ENCODE measurements at places on chromosomes 2 and 18.

DNA sequence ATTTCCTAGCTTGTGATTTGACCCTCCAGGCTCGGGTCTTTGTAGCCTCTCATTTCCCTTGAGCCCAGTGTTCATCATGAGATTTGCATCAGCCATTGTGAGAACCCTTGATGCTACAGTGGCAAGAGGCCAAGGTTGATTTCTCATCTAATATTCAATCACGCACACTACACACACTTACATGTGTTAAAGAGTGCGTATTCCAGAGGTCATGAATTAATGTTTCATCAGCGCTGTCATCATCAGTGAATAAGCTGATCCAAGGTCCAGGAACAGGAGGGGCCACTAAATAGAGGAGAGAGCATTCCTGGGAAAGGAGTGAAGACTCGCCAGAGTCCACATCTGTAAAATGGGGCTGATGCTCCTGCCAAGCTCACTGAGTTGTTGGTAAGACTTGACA, 276.1 kb upstream of the SIX2 start:
- DNase-seq = no peak

GRCh38 chr2:44965684-44966083, 24.2 kb downstream of the SIX3 start:
- no peak for DNase-seq

DNA sequence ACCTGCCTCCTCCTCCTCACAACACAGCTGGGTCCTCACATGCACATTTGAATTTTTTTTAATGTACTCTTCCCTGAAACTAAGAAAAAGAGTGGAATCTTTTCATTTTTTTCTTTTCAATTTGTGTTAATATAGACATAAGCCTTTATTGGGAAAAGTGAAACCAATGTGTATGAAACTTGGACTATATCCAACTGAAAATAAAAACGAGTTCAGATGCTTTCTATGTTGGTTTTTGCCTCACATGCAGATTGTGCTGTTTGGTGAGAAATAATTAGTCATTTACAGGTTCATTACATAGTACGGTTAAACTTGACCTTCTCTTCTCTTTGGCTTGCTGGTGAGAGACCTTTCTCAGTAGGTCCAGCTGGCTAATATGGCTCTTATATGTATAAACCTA, 515.2 kb upstream of the FANCL start:
- DNase-seq = no peak

GRCh38 chr2:205696927-205697441, 14.7 kb downstream of the NRP2 start:
- DNase-seq = no peak

- DNase-seq = no peak
Observed at GRCh38 chr2:226220511-226220910, 579.1 kb downstream of the IRS1 start.

DNA sequence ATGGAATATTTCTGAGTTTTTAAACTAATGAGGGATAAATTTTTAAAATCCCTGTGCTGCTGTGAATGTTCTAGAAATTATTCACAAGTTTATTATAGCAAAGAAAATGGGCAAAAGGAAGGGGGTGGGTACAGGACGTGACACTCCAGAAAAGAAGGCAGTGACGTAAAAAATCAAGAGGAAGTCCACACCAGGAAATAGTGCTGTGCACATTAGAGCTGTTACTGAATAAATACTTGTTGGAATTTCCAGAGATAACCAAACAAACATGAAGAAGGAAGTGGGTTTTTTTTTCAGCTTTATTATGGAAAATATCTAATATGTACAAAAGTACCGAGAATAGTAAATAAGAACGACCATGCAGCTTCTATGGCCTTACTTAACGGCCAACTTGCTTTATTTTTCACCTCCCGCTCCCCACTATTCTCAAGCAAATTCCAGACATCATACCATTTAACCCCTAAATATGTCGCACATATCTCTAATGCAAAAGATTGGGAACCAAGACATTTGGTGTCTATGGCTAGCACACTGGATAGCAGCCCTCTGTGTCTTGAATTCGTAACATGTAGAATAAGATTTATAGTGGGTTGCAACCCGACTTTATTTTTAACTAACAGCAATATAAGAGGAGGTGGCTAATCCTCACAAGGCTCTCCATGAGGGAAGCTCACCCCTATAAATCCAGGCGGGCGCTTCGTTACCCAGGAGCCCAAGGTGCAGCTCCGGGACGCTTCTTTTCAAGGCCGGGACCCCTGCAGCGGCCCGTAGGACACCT, 580 bp upstream of the NDUFV2 start:
- peak; percentile 72 for DNase-seq

- DNase-seq = no peak
Observed at GRCh38 chr2:54589038-54589339, 132.9 kb downstream of the SPTBN1 start.

DNA sequence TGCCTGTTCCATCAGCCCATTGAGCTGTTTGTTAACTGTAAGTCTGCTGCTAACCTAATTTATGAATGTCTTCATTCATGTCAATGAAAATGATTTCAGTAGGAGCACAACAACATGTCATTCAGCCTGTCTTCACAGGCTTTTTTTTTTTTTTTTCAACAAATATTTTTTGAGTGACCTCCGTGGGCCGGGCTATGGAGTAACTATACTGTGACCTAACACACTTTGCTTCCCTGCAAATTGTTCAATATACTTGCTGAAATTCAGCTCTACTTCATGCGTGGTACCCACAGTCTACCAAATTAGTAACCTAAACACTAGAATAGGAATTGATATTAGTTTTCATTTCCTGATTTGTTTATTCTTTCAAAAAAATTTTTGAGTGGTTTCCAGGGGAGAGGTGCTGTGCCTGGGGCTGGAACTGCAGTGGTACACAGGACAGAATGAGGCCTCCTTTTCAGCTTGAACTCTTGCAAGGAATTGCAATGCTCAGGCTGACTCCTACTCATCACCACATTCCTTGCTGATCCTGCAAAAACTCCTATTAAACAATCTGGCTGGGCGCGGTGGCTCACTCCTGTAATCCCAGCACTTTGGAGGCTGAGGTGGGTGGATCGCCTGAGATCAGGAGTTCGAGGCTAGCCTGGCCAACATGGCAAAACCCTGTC, 87.1 kb downstream of the CDH20 start:
- no peak for DNase-seq

DNA sequence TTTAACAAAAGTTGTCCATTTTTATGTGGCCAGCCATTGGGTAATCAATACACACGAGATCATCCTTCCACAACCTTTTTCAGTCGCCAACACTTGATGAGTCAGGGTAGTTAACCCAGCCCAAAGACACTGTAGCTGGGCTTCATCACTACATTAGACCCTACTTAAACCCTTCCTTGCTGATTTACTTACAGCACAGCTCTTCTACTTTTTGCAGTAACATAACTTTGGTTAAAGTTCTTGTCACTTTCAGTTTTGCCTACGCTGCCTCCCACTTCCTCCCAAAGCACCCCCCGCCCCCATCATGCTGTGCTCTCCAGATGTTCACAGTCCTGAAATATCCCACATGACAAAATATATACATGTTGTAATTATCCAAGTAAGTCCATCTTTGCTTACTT, 103.6 kb downstream of the CDK15 start:
- no peak for DNase-seq

GRCh38 chr2:161409308-161409907, 6.7 kb upstream of the TBR1 start:
- no peak for DNase-seq

DNA sequence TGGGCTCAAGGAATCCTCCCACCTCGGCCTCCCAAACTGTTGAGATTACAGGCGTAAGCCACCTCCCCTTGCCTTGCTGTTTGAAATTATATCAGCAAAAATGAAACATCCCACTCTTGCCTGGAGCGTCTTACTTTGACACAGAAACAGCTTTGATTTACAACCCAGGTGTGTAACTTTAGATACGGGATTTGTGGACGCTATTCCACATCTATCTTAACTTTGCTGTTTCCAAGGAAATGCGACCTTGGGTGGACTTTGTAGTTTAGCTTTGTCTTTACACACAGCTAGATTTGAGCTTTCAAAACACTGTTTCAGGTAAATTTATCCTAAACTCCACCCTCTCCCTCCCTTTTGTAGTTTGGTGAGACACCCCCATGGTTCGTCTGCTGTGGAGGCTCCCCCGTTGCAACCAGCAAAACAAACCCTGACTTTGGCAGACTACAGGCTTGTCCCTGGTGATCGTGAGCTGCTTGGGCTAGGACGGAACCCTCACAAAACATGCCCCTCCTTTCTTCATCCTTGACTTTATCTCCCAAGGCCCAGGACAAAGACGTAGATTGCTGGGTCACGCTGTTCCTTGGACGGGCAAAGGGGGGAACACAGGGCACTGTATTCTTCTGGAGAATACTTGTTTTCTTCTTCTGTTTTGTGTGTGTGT, 5.5 kb upstream of the MSH6 start:
- DNase-seq = no peak

DNA sequence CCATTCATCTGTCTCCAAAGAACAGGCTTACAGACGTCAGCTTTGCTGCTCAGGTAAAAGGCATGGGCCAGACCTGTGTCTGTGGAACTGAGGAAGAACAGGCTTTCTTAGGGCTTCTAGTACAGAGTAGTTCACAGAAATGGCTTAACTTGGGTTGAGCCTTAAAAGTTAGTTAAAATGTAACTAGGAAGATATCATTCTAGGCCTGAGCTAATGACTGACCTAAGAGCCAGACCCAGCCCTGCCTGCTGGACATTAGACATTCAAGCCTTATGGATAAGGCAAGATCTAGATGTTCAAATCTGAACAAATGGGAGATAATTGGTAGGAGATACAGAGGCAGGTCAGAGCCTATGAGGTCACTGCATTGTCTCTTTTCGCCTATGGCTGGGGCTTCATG, 73.9 kb upstream of the SLC14A2 start:
- no peak for DNase-seq

DNA sequence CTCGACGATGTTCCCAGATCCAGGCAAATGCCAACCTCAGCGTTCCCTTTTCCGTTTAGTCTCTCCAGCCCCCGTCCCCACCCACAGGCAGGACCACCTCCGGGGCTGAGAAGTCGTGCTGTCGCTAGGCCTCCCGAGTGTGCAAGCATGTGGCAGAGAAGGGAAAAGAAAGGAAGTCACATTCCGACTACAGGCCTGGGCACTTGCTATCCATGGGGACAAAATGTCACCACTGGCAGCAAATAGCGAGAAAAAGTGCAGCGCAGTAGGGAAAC, 420 bp downstream of the PIGN start:
- no peak for DNase-seq

DNA sequence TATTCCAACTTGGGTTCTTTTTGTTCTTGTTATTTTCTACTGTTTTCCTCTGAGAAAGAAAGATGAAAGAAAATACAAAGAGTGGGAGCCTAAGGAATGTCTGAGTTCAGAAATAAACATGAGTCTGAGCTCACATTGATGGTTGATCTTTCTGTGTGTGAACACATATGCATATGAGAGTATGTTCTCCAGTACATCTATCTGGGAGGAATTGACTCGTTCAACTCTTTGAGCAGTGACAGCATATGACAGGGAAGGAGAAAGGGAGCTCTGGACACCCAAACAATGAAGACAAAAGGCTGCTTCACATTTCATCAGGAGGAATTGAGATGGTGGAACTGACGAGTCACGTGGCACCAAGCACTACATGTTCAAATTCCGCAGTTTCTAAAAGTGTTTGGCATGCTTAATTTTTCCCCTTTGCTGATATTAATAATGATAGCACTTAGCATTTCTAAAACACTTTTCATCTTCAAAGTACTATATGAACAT, 229.8 kb upstream of the ACVR2A start:
- DNase-seq = no peak

- no peak for DNase-seq
Observed at GRCh38 chr2:239830121-239831000, 194.8 kb downstream of the NDUFA10 start.

GRCh38 chr2:157946919-157947557, 70.9 kb upstream of the ACVR1 start:
- no peak for DNase-seq

- no peak for DNase-seq
Observed at GRCh38 chr2:197210430-197210829, 100.2 kb downstream of the ANKRD44 start.

- DNase-seq = no peak
Observed at GRCh38 chr2:110114831-110115255, 779 bp downstream of the MALL start.

GRCh38 chr2:209929369-209929768, 73.1 kb upstream of the RPE start:
- no peak for DNase-seq

- DNase-seq = no peak
Observed at GRCh38 chr2:101900375-101900774, 91.4 kb upstream of the IL1R2 start.

DNA sequence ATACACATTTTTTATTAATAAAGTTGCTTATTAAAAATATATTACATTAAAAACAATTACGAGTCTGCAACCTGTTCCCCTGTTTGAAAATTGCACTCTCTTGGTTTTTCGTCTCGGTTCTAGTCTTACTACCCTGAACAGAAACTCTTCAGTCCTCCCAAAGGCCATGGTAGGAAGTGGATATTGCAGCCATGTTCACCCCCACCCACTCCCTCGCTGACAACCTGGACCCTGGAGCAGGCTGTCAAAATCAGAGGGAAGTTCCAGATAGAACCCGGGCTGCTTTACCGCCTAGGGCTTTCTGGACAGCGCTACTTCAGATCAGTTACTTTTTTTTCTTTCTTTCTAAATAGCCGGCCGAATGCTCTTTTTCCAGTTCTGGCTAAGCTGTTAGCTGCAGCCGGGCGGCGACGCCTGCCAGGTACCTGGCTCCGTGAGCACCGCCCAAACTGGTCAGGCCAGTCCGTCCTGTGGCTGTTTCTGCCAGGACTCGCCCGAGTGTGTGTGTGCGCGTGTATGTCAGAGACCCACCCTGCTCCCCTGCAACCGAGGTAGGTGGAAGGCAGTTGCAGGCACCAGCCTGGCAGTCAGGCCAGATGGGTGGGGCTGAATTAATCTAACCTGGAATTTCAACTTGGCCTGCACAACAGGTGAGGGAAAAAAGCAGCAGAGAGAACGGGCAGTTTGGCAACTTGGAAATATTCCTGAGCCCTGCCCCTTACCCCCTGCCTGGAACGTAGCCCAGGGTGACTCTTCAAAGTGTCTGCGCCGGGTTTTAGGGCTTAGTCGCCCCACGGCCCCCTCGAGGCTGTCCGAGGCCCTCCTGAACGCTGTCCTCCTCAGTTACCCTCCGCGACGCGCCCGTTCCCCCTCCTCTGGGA, 1.1 kb upstream of the TET3 start:
- no peak for DNase-seq

GRCh38 chr2:55590810-55591440, 26.5 kb downstream of the PPP4R3B start:
- DNase-seq = peak; percentile 65

DNA sequence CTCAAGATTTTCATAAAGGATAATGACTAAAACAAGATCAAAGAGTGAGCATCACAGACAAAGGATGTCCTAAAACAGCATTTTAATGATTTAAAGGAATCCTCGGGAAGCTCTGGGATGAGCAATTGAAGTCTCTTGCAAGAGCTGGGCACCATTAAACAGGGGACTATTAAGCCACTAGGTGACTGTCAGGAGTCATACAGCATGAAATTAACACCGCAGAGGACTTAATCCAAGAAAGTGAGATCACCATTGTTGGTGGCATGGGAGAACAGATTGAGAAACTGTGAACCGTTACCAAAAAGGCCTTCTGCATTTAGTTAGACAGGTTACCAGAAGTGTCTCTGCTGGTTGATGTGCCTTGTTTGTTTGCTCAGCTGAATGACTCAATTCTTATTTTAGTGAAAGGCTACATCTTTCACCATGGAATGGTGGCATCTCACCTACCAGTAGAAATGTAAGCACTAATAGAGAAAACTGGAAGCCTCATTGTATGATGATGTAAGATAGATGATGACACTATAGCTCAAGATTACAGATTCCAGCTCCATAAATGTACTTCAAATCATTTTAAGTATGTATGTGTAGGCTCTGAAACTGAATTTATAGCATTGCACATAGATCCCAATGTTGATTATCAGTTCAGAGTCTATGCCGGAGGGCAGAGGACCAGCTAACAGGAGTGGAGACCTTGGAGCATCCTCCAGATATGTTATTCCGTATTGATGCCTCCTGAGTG, 427.6 kb downstream of the SUCLG1 start:
- DNase-seq = no peak

Data from CD4-positive, alpha-beta T cell treated with Interleukin-4 for 4 hours (primary cell).